SK-N-SH (cell line): ENCODE measurements at places on chromosomes 1 and 21. TPM values are rescaled to one million over a fixed set of nuclear protein-coding genes. Genes with fewer than 3 reads are reported as not detected.

DNA sequence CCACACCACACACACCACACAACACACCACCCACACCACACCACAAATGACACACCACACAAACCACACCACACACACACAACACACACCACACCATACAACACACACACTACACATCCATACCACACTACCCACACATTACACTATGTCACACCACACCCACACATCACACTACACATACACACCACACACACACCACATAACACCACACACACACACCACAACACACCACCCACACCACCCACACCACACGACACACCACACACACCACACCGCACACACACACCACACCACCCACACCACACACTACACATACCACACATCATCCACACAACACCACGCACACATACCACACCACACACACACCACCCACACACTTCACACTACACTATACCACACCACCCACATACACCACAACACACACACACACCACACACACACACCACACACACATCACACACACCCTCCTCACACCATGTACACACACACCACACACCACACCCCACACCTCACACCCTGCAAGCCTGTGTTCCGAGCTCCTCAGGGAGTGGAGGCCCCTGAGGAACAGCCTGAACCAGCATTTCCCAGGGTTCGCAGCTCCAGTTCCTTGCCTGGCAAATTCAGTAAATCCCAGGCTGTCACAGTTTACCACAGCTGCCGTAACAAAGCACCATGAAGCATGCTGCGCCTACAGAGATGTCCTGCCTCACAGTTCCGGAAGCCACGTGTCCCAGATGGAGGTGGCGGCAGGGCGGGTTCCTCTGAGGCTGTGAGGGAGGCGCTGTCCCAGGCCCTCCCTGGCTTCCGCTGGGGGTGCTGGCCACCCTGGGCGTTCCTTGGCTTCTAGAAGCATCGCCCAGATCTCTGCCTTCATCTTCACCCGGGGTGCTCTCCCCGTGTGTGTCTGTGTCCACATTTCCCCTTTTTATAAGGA, 69.8 kb upstream of the ATP5PO start:
- H3K27ac ChIP-seq = no peak overlapping the region
- H3K4me3 ChIP-seq = no peak overlapping the region
- no peaks in the 10 kb centered on the region for H3K27me3 ChIP-seq
- no peaks in the 10 kb centered on the region for H3K36me3 ChIP-seq
- no peaks in the 10 kb centered on the region for H3K4me1 ChIP-seq
- DNase-seq = no peak

- no peak overlapping the region for H3K4me3 ChIP-seq
- no peak for DNase-seq
- no peaks in the 10 kb centered on the region for H3K36me3 ChIP-seq
- peaks cover 5% of the 10 kb centered on the region; the same call in 1 of the 2 replicates for H3K4me1 ChIP-seq
Observed at GRCh38 chr1:8202182-8202905, 115.6 kb upstream of the SLC45A1 start.

The OR6N2 gene
- polyA plus RNA-seq = not detected in 2 replicates

GRCh38 chr1:58104960-58105359, 441.6 kb downstream of the OMA1 start:
- DNase-seq = no peak
- H3K4me1 ChIP-seq = no peaks in the 10 kb centered on the region
- no peaks in the 10 kb centered on the region for H3K27me3 ChIP-seq
- no peaks in the 10 kb centered on the region for H3K36me3 ChIP-seq
- H3K27ac ChIP-seq = no peak overlapping the region

The KRTAP21-1 gene
- not detected in 2 replicates for polyA plus RNA-seq
